Activated CD8-positive, alpha-beta T cell treated with anti-CD3 and anti-CD28 coated beads, Interleukin-2, amount 10 ng/mL, durations not matched to agents 7 days and 5 days (primary cell): ENCODE measurements at places on chromosomes 6 and 20. TPM values are rescaled to one million over a fixed set of nuclear protein-coding genes. Genes with fewer than 3 reads are reported as not detected.

DNA sequence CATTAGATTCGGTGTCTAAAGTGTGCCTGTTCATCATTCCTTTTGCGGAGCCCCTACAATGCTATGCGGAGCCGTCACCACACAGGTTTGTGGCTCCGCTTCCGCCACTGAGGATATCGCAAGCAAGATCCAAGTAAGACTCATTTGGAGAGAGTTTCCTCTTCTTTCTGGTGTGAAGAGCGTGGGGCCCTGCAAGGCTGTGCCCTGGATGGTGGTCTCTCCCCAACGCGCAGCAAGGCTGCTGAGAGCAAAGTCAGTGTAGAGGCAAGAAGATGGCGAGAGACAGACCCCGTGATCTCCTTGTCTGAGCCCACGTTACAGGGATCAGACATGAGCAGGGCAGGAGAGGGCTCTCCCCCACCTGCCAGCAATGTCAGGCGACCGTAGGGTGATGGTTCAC lies 96.3 kb upstream of the AFDN start:
- DNase-seq, result no peak

- DNase-seq, result no peak
Observed at GRCh38 chr6:121848523-121849255, 413.2 kb downstream of the GJA1 start.

DNA sequence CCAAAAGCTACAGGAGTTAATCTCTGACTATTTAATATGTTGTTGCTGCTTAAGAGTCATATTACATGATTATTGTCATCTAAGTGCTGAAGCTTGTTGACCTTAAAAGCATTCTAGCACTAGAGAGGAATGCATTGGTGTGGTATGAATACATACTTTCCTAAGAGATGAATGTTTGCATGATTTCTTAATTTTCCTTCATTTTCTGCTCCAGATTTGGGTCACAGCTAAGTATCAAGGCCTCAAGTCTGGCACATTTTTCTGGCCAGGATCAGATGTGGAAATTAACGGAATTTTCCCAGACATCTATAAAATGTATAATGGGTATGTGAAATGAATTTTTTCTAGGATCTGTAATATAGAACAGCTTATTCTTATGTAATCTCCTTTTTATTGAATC lies 53.6 kb downstream of the ENPP1 start:
- DNase-seq, result no peak

- no peak for DNase-seq
Observed at GRCh38 chr20:17904027-17904426, 64.6 kb downstream of the SNX5 start.

DNA sequence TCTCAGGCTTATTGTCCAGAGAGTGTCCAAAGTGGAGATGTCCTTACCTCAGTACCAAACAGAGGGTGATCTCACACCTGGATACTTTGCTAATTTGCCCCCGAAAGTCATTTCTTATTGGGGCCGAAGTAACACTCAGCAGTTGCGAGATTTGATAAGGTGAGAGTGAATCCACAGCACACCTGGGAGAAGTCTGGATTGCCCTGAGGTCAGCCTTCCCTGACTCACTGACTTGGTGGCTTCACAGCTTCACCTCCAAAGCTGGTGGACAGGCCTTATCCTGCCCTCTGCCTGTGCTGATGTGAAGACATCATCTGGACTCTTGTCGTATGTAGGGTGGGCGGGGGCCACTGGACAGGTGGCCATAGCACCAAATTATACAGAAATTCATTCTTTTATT lies 101.9 kb upstream of the ARMC2 start:
- DNase-seq, result no peak

OXT gene
- not detected for total RNA-seq

HSPA12B gene
- total RNA-seq, result not detected

MYLK4 gene
- total RNA-seq, result 0.26 TPM

DNA sequence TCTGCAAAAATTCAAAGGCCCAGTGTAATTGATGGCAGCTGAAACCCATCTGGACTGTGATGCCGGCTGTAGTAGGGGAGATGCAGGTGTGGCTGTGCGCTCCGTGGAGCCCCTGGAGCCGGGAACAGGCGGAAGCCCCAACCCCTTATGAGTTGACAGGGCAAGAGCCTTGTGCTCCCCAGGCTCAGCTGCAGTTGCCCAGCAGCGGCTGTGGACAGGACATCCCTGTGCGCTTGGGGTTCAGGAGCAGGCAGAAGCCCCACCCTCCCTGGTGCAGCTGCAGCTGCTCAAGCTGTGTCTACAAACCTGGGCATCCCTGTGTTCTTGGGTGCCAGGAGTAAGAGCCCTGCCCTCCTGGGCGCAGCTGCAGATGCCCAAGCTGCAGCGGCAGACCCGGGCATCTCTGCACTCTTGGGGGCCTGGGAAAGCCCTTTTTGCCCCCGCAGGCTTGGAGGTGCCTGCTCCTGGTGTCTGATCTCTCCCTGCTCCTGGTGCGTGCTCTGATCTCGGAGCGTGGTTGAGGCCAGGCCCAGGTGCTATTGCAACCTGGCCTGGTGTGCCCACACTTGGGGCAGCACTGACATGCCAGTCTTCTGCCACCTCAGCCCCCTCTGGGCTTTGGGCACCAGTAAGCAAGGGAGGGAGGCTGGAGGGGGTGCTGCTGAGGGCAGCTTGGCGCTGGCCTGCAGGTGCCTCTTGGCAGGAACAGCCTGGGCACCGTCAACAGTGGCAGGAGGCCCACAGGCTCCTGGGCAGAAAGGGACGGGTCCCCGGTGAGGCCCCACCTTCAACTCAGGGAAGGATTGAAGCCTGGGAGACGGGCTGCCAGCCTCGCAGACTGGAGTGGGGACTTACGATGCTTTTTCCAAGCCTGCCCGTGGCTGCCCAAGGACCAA lies 30.3 kb downstream of the OR2J2 start:
- no peak for DNase-seq

SOBP gene
- 1.2 TPM for total RNA-seq
